Activated T-helper 1 cell treated with anti-CD3 and anti-CD28 coated beads, Interleukin-2, amount 50 U/mL, for 16 hours (primary cell): ENCODE measurements at places on chromosomes 2 and 18.

- DNase-seq: no peak
Observed at GRCh38 chr18:77102259-77103040, 30.1 kb downstream of the MBP start.

DNA sequence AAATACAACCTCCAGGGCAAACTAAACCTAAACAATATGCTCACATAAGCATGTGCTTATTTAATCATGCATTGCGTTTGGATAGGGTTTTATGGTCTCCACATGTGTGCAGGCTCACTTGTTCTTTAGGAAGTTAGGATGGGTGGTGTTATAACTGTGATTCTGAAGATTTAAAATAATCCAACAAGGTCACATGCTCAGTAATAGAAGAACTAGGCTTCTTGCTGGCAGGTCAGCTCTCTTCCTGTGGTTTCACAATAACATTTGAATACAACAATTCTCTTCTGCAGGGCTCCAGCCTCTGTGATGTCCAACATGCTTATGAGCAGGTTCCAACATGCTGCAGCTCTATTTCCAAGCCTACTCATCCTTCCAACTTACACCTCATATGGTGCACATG is 84.0 kb downstream of the MYL12B start:
- no peak for DNase-seq

DNA sequence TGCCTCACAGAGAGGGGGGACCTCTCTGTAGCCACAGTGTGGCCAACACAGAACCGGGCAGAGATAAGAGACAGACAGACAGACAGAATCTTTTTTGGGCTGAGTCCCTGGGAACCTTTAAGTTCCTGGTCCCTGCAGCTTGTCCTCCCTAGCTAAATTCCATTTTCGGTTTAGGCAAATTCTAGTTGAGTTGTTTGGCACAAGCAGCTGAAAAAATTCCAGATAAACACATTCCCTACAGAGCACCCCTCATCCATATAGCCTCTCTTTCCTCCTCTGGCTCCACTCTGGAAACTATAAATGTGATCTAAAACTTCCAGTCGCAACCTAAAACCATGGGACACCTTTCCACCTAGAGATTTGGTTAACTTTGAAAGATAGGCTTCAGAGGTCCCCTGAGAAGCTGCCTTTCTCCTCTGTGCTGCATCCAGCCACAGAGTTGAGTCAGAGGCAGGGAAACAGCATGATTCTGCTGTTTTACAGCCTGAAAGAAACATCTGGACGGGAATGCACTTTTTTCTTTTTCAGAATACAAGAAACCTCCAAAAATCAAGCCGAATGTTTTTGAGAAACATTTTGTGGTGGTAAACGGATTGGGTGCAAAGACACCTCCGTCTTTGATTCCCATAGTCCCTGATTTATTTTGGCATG is 30.9 kb downstream of the SLC4A3 start:
- DNase-seq: no peak

DNA sequence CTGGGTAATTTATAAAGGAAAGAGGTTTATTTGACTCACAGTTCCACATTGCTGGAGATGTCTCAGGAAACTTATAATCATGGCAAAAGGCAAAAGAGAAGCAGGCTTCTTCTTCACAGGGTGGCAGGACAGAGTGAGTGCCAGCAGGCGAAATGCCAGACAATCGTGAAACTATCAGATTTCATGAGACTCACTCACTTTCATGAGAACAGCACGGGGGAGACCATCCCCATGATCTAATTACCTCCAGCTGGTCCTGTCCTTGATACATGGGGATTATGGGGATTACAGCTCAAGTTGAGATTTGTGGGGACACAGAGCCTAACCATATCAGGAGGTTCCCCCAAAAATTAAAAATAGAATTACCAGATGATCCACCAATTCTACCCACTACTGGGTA is 675.5 kb upstream of the SLC8A1 start:
- DNase-seq: no peak

DNA sequence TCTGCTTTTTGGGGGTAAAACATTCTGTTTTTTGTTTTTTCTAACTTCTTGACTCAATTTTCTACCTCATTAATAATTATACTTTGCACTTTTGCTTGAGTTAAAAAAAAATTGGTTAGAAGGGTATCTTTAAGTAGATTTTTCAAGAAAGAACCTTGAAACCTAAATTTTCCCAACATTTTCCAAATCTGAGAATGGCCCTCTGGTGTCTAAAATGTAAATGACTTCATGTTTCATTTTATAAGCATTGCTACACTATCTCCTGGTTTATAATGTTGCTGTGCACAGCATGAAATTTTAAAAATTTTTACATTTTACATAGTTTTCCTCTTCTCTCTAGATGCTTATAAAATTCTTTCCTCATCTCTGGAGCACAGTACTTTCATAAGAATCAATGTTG is 14.2 kb downstream of the EIF2AK2 start:
- DNase-seq: no peak

- no peak for DNase-seq
Observed at GRCh38 chr2:56167616-56168562, 15.9 kb upstream of the CCDC85A start.

DNA sequence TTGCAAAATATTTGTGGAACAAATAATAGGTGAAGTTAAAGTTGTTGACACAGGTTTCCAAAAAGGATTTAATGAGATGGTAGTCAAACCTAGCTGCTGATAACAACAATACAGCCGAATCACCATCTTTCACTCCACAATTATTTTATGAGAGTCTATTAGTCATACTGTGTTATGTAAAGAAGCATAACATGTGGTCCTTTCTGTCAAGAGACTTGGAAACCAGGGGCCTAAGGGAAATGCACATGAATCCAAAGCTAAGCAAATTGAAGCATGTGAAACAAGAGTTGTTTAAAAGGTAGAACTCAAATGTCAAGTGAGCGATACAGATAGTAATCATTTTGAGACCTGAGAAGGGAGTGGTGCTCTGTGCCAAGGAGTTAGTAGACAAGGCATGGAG is 16.0 kb downstream of the CD28 start:
- DNase-seq: no peak

- no peak for DNase-seq
Observed at GRCh38 chr18:51739044-51739666, 541.7 kb upstream of the MEX3C start.
